Neural progenitor cell (in vitro differentiated cells): ENCODE measurements at places on chromosomes 11 and 22. TPM values are rescaled to one million over a fixed set of nuclear protein-coding genes. Genes with fewer than 3 reads are reported as not detected.
A peak's percentile ranks its signal among the peaks of the same experiment; 100 is the strongest.

KRTAP5-8 gene
- total RNA-seq: not detected in 2 replicates

NCAM1 gene
- 17.5 and 20.8 TPM in 2 replicates for total RNA-seq

CYTH4 gene
- not detected in 2 replicates for total RNA-seq

- H3K27me3 ChIP-seq: no peaks in the 10 kb centered on the region
- no peak overlapping the region for H3K4me3 ChIP-seq
- H3K36me3 ChIP-seq: no peaks in the 10 kb centered on the region
Measured at GRCh38 chr11:116807601-116808261, 15.4 kb downstream of the APOA4 start.

- peak; percentile 47 for DNase-seq
- H3K36me3 ChIP-seq: no peaks in the 10 kb centered on the region
- no peak overlapping the region for H3K27ac ChIP-seq
- no peaks in the 10 kb centered on the region for H3K27me3 ChIP-seq
Measured at GRCh38 chr22:37661160-37661924, 2.8 kb downstream of the PDXP start.

GRCh38 chr11:68321293-68322051 lies 9.1 kb downstream of the LRP5 start:
- H3K4me1 ChIP-seq: peaks cover 18% of the 10 kb centered on the region
- H3K27ac ChIP-seq: no peak overlapping the region
- no peaks in the 10 kb centered on the region for H3K36me3 ChIP-seq
- no peak for DNase-seq
- H3K4me3 ChIP-seq: no peak overlapping the region

DNA sequence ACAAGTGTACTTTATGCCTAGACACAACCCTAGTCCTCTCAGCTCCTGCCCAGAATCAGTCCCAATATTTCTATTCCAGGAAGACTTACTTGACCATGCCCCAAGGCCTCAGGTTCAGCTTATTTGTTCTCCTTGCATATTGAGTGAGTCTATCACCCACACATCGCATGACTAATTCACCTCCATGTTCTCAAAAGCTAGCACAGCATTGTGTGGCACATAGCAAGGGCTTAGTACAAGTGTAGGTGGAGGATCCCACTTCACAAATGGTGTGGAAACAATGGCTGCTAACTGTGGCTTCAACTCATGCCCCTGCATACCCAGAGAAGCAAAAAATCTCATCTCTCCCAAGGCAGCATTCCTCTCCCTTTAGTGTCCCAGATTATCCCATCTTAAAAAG lies 602.6 kb upstream of the API5 start:
- no peaks in the 10 kb centered on the region for H3K27me3 ChIP-seq
- peak; percentile 1 for DNase-seq
- H3K27ac ChIP-seq: no peak overlapping the region

DNA sequence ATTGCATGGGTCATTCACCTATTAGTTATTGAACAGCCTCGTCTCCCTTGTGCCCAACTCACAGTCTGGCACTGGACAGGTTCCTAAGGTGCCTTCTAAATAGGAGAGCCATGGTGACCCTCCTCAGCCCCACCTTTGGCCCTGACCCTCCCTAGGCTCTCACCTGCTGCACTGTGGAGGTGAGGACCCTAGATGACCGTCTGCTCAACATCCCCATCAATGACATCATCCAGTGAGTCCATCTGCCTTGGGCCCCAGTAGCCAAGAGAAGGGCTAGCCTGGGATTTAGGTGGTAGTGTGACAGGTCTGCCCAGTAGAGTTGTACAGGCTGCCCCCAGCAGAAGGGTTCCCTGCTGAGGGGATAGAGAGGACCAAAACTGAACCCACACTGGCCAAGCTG lies 13.6 kb downstream of the UCP2 start:
- H3K4me1 ChIP-seq: no peaks in the 10 kb centered on the region
- H3K27ac ChIP-seq: no peak overlapping the region
- DNase-seq: no peak
- H3K4me3 ChIP-seq: no peak overlapping the region

DNA sequence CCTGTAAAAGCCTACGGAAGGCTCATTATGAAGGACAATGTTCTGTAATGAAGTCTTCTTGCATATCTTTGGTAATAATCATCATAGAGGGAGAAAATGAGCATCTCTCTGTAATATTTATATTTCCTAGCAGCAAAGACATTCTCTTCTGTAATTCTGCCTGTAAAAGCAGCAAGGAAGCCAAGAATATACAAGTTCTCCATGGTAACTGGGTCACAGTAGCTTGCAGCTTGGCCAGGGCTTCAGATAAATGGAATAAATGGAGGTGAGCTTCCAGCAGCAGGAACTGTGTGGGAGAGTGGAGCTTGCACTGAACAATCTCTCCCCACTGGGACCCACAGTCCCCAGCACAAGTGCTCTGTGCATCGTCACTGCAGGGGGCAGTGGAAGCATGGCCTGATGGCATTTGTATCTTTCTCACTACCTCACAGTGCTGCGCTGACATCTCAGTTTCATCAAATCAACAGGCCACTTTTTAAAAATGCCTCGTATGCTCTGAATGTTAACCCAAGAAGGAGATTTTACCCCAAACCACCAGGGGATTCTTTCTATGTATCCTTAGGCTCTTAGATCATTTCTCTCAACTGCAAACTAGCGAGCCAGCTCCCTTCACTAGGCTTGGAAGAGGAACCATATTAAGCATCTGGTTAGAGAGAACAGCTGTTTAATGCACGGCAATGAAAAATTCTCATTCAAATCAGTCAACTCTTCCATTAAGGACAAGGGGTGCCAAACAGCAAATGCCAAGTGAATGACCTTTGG lies 1059.7 kb downstream of the OPCML start:
- no peak overlapping the region for H3K27ac ChIP-seq
- H3K4me1 ChIP-seq: no peaks in the 10 kb centered on the region
- H3K36me3 ChIP-seq: no peaks in the 10 kb centered on the region
- H3K4me3 ChIP-seq: no peak overlapping the region
- no peak for DNase-seq

GRCh38 chr11:22031791-22032190 lies 161.1 kb upstream of the ANO5 start:
- DNase-seq: no peak
- no peaks in the 10 kb centered on the region for H3K36me3 ChIP-seq
- H3K27ac ChIP-seq: no peak overlapping the region
- H3K27me3 ChIP-seq: no peaks in the 10 kb centered on the region
- H3K4me1 ChIP-seq: no peaks in the 10 kb centered on the region

DNA sequence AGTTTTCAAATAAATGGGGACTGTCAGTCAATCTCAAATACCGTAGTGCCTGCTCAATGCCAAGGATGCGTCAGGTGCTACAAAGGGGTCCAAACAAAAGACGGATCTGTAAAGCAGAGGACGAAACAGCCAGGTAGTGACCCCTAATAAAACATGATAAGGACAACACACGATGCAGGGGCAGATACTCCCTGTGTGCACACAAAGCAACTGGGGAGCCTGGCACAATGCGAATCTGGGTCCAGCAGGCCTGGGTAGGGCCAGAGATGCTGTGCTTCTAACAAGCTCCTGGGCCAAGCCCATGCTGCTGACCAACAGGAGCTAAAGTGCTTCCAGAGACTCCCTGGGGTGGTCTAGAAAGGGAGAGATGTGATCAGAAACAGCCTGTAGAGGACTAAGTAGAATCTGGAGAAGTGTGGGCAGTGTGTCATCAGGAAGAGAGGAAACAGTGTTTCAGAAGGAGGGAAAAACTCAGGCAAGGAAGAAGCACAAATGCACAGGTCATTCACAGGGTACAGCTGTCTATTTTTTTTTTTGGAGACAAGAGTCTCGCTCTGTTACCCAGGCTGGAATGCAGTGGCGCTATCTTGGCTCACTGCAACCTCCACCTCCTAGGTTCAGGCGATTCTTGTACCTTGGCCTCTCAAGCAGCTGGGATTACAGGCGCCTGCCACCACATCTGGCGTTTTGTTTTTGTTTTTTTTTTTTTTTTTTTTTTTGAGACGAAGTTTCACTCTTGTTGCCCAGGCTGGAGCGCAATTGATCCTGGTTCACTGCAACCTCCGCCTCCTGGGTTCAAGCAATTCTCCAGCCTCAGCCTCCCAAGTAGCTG lies 74.5 kb downstream of the MICAL3 start:
- no peak overlapping the region for H3K4me3 ChIP-seq
- no peak for DNase-seq
- peaks cover 19% of the 10 kb centered on the region for H3K4me1 ChIP-seq
- H3K27ac ChIP-seq: no peak overlapping the region
- H3K36me3 ChIP-seq: no peaks in the 10 kb centered on the region
